GM23338 (cell line): ENCODE measurements at places on chromosomes 7 and 10. TPM values are rescaled to one million over a fixed set of nuclear protein-coding genes. Genes with fewer than 3 reads are reported as not detected.

GRCh38 chr10:133445268-133445732 is 8.4 kb upstream of the SCART1 start:
- no peak overlapping the region for H3K27ac ChIP-seq
- no peak overlapping the region for H3K4me3 ChIP-seq

- H3K4me1 ChIP-seq: no peaks in the 10 kb centered on the region
- H3K4me3 ChIP-seq: no peak overlapping the region
- no peak for DNase-seq
- no peak overlapping the region for H3K27ac ChIP-seq
- no peaks in the 10 kb centered on the region for H3K36me3 ChIP-seq
- no peaks in the 10 kb centered on the region for H3K27me3 ChIP-seq
Measured at GRCh38 chr10:71678057-71678805, 41.3 kb downstream of the C10orf105 start.

GRCh38 chr7:41735206-41735605 is 32.3 kb upstream of the INHBA start:
- no peak overlapping the region for H3K4me3 ChIP-seq
- DNase-seq: no peak
- H3K4me1 ChIP-seq: no peaks in the 10 kb centered on the region
- no peaks in the 10 kb centered on the region for H3K27me3 ChIP-seq

Gene SORBS1
- 35.9 and 47.7 TPM in 2 replicates for total RNA-seq

Gene ACADSB
- total RNA-seq: 6.5 and 8.5 TPM in 2 replicates

Gene TMEM176B
- total RNA-seq: 0.35 and 0.47 TPM in 2 replicates

DNA sequence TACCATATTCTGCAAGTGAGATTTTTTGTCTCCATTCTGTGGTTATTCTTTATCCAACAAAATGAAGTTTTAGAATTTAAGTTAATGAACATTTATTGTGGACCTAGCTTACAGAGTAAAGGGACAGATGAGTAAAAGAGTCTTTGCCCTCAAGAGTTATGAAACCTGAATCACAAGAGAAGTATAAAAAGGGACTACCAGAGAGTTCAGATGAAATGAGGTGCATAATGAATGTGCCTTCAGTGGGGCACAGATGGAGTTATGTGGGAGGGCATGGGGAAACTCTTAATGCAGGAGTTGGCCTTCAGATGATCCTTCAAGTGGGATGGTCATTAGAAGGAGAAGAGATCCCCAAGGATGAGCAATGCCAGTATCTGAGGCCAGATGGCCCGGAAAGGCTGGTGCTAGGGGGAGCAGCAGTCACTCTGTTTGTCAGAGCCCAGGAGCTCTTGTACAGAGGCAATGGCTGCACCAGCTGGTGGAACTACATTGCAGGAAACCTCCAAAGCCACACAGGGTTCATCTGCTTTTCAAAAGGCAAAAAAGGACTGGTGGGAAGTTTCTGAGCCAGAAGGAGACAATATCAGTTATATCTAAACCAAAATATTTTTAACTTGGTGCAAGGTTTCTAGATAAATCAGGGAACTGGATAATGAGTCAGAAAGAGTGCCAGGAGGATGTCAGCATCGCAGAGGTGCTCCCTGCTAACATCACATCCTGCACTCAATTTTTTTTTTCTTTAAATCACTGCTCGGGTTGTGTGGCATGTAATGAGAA is 162.0 kb downstream of the KLF6 start:
- DNase-seq: no peak
- H3K36me3 ChIP-seq: no peaks in the 10 kb centered on the region
- H3K27me3 ChIP-seq: no peaks in the 10 kb centered on the region
- H3K4me3 ChIP-seq: no peak overlapping the region
- H3K27ac ChIP-seq: peak overlapping the region; percentile 70; the same call in 1 of the 2 replicates

GRCh38 chr7:5420881-5421713 is 2.5 kb downstream of the TNRC18 start:
- H3K36me3 ChIP-seq: no peaks in the 10 kb centered on the region
- no peak for DNase-seq
- peaks cover 89% of the 10 kb centered on the region for H3K27me3 ChIP-seq
- peaks cover 45% of the 10 kb centered on the region for H3K4me1 ChIP-seq
- no peak overlapping the region for H3K27ac ChIP-seq

DNA sequence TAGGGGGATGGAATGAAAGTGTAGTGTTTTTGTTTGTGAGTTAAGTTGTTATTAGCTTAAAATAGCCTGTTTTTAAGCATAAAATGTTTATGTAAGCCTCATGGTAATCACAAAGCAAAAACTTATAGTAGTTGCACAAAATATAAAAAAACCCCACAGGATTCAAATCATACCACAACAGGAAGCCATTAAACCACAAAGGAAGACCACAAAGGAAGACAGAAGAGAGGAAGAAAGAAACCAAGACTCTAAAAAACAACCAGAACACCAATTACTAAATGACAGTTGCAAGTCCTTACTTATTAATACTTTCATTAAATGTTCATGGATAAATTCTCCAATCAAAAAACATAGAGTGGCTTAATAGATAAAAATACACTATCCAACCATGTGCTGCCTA is 63.6 kb downstream of the ANKRD7 start:
- no peak overlapping the region for H3K4me3 ChIP-seq
- H3K4me1 ChIP-seq: no peaks in the 10 kb centered on the region
- H3K27ac ChIP-seq: no peak overlapping the region
- no peak for DNase-seq
- H3K27me3 ChIP-seq: no peaks in the 10 kb centered on the region

Gene PLXNA4
- total RNA-seq: 0.54 and 0.80 TPM in 2 replicates

GRCh38 chr10:90988802-90989201 is 67.9 kb upstream of the ANKRD1 start:
- H3K36me3 ChIP-seq: no peaks in the 10 kb centered on the region
- no peaks in the 10 kb centered on the region for H3K4me1 ChIP-seq
- peaks cover 4% of the 10 kb centered on the region; the same call in 1 of the 2 replicates for H3K27me3 ChIP-seq
- H3K27ac ChIP-seq: no peak overlapping the region

- peak; percentile 76 for DNase-seq
- H3K27ac ChIP-seq: peak overlapping the region; percentile 8
- H3K27me3 ChIP-seq: no peaks in the 10 kb centered on the region
- H3K4me1 ChIP-seq: peaks cover 10% of the 10 kb centered on the region
- no peak overlapping the region for H3K4me3 ChIP-seq
Measured at GRCh38 chr7:46671108-46671769, 750.2 kb upstream of the IGFBP3 start.

Gene CTAGE6
- not detected in 2 replicates for total RNA-seq

- H3K36me3 ChIP-seq: no peaks in the 10 kb centered on the region
- H3K4me3 ChIP-seq: no peak overlapping the region
- H3K27ac ChIP-seq: no peak overlapping the region
Measured at GRCh38 chr7:132133501-132133900, 442.8 kb downstream of the PLXNA4 start.

DNA sequence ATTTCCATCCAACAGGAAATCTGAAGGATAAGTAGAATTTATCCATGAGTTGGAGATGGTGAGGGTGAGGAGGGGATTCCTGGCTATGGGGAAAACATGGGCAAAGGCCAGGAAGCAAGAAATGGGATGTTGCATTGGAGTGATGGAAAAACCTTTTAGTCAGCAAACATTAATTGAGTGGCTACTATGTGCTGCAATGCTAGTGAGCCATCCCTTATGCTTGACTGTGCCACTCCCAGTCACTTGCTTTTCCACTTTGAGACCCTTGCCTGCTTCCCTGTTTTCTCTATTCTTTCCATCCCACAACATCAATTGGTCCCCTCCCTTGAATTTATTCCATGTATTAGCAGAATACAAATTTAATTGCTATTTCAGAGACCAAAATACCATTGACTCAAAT is 252.7 kb upstream of the HABP2 start:
- no peak overlapping the region for H3K27ac ChIP-seq
- DNase-seq: no peak
- no peaks in the 10 kb centered on the region; the same call in 1 of the 2 replicates for H3K4me1 ChIP-seq
- no peak overlapping the region for H3K4me3 ChIP-seq

DNA sequence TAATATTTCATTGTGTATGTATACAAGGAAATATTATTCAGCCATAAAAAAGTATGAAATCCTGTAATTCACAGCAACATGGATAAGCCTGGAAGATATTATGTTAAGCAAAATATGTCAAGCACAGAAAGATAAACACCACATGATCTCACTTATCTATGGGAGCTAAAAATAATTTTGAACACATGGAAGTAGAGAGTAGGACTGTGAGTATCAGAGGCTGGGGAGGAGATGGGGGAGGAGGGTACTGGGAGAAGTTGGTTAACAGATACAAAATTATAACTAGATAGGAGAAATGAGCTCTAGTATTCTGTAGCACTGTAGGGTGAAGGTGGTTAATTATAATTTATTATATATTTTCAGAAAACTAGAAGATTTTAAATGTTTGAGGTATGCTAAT is 132.7 kb downstream of the DOCK4 start:
- no peak overlapping the region for H3K4me3 ChIP-seq
- no peaks in the 10 kb centered on the region for H3K27me3 ChIP-seq
- H3K4me1 ChIP-seq: peaks cover 5% of the 10 kb centered on the region; the same call in 1 of the 2 replicates
- H3K27ac ChIP-seq: no peak overlapping the region
- DNase-seq: no peak

- H3K36me3 ChIP-seq: no peaks in the 10 kb centered on the region
- H3K4me3 ChIP-seq: no peak overlapping the region
- H3K4me1 ChIP-seq: no peaks in the 10 kb centered on the region
- H3K27me3 ChIP-seq: no peaks in the 10 kb centered on the region
- DNase-seq: no peak
Measured at GRCh38 chr10:10725196-10725595, 292.5 kb upstream of the CELF2 start.

DNA sequence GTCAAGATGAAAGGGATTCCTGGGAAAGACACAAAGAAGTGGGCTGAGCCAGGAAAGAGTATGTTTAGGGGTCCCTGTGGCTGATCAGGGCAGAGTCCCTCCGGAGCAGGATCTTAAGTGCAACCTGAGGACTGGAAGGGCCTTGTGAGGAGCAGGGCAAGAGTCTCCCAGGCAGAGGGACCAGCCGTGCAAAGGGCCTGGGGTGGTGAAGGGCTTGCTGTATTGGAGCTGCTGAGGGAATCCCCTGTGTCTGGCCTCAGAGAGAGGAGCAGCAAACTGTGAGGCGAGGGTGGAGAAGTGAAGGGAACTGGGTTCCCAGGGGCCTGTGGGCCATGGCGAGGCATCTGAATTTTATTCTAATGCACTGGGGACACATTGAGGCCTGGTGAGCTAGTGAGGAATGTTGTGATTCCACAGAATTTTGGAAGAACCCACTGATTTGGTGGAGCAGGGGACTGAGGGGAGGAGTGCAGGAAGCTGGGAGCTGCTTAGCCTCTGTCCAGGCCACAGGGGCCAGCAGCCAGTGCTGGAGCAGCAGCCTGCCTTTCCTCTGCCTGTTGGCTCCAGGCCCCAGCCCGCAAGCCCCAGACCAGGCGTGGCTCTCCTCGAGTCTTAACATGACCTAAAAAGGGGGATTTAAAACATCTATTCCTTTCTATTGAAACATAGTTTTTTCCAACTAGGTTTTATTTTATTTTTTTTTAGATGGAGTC is 138.4 kb upstream of the IGFBP3 start:
- H3K27me3 ChIP-seq: no peaks in the 10 kb centered on the region
- no peak for DNase-seq
- H3K36me3 ChIP-seq: no peaks in the 10 kb centered on the region
- H3K4me3 ChIP-seq: no peak overlapping the region
- H3K4me1 ChIP-seq: no peaks in the 10 kb centered on the region
- no peak overlapping the region for H3K27ac ChIP-seq

GRCh38 chr7:121195874-121196273 is 132.9 kb upstream of the WNT16 start:
- no peaks in the 10 kb centered on the region for H3K27me3 ChIP-seq
- H3K27ac ChIP-seq: no peak overlapping the region
- H3K4me3 ChIP-seq: no peak overlapping the region
- DNase-seq: peak; percentile 7
- no peaks in the 10 kb centered on the region for H3K4me1 ChIP-seq

- peak; percentile 42 for DNase-seq
- no peak overlapping the region for H3K27ac ChIP-seq
- no peaks in the 10 kb centered on the region for H3K36me3 ChIP-seq
- H3K4me1 ChIP-seq: peaks cover 6% of the 10 kb centered on the region; the same call in 1 of the 2 replicates
- H3K4me3 ChIP-seq: no peak overlapping the region
Measured at GRCh38 chr7:52498366-52498765, 537.1 kb upstream of the POM121L12 start.

Gene LIPJ
- total RNA-seq: 0.04 and 0.14 TPM in 2 replicates

Gene NKX1-2
- total RNA-seq: 37.0 and 39.4 TPM in 2 replicates

Gene BICC1
- total RNA-seq: 2.1 and 2.2 TPM in 2 replicates

- no peaks in the 10 kb centered on the region for H3K36me3 ChIP-seq
- no peaks in the 10 kb centered on the region for H3K27me3 ChIP-seq
- no peaks in the 10 kb centered on the region for H3K4me1 ChIP-seq
- DNase-seq: no peak
- H3K4me3 ChIP-seq: no peak overlapping the region
Measured at GRCh38 chr7:148201992-148202391, 388.6 kb upstream of the C7orf33 start.
